ENCODE measurements at places on chromosomes 1 and 21.

- no peak for DNase-seq
Measured at GRCh38 chr1:9169601-9170137, 40.8 kb upstream of the GPR157 start.

- no peak for DNase-seq
Measured at GRCh38 chr1:101044259-101044658, 18.7 kb upstream of the DPH5 start.

- DNase-seq = no peak
Measured at GRCh38 chr21:19433623-19434022, 1030.0 kb upstream of the TMPRSS15 start.

GRCh38 chr21:14615359-14615974 is 69.4 kb upstream of the SAMSN1 start:
- no peak for DNase-seq

DNA sequence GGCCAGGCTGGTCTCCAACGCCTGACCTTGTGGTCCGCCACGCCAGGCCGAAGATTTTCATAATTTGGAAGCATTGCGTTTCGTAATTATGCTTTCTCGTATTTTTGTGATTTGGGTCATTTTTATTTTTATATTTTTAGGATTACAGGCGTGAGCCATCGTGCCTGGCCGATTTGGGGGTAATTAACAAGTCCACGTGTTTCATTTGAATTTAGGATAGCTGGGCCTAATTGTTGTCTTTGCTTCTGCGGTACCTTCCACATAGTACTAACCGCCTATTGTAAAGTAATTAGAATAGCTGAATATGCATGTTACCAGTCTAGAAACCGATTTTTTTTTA is 1.0 kb downstream of the RCC1 start:
- DNase-seq = no peak

DNA sequence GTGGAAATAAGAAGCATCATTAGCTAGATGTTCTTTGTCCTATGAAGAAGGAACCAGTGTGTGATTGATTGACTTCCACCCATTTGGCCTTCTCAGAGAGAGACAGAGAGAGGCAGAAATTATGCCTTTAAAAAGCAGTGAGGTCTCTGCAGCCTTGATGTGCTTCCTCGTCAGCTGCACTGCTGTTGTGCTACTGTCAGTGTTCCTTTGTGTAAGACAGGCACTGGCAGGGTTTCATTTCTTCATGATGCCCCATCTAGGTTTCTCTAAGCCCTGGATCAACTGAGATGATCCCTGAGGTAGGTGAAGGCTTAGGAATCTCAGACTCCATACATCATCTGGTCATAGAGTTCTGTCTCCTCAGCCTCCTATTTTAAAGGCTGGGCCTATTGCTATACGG is 34.9 kb downstream of the GPR3 start:
- DNase-seq = no peak

DNA sequence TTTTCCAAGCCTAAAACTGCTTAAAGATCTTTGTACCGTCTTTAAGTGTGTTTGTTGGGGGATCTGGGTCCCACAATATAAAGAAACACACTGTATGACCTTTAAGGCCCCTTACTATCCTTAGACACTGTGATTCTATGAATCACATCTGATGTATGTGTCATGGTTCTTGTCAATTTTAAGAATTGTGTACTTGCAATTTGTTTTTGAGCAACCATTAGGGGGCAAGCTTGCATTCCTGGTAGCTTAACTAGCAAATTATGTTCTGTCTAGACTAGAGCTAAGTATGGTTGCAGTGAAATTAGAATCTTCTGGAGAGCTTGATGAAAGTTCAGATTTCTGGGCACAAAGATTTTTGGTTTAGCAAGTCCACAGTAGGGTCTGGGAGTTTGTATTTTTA is 219.5 kb downstream of the TPR start:
- peak; percentile 81 for DNase-seq

DNA sequence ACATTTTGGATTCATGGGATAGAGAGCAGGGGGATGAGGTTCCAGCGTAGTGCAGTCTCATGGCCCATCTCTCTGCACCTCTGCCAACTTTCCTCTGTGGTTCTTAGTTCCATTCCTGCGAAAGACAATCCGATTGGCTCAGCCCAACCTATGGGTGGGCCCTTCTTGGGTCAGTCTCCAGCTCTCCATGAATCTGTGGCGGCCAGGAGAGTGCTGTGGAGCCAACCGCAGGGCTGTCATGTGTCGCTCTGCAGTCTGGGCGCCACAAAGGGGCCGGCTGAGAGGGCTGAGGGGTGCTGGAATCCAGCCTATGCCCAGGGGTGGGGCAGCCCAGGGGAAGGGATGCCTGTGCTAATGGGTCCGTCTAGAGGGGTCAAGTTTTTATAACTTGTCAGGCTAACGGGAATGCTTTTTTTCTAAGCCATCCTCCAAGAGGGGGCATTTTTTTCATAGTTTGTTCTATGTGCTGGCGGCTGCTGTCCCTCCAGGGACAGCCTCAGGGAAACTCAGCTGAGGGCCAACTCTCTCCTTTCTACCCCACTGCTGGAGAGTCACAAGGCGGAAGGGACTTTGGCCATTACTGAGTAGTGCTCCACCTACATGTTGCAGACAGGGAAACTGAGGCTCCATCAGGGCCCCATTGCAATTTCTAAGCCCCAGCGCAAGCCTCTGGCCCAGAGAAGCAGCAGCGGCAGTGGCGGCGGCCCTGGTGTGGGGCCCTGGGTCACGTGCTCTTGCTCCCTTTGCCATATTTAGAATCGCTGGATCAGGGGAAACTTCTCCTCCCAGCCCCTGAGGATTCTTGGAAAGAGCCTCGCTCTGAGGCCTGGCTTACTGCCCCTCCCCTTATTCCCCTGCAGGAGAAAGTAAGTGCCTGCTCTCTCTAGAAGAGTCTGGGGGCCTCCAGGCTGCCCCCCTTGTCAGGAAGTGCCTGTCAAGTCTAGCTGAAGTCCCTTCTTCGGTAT is 23.4 kb downstream of the KCNQ4 start:
- DNase-seq = no peak

DNA sequence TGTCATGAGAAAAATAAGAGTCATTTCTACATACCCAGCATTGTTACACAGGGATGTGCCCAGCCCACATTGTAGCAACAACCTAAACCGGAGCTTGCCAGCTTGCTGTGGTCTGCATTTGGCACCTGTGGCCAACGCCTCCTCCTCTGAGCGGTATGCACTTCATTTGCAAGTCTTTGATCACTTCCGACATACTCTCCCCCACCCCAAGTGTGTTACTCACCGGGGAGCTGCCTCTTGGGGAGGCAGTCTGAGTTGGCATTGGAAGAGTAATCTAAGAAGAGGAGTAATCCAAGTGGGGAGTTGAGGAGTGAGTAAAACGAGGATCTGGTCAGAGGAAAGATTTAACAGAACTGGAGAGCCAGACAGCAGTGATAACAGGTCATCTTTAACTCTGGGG is 3.8 kb downstream of the BCL9 start:
- DNase-seq = peak; percentile 68

DNA sequence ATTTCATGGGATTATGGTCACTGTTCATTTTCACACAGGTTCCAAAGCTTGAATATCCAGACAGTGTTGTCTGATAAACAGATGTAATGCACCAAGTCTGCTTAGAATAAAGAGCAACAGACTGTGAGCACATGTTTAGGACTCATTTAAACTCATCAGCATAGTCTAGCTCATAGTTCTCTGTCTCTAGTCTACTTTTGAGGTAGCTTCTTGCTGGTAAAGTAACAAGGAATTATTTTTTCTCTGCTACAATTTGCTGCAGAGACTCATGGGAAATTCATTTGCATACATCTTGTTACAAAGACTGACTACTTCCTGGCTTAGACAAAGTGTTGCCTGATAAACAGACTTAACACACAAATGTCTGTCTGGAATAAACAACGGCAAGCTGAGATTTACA is 187.2 kb downstream of the NFIA start:
- no peak for DNase-seq

DNA sequence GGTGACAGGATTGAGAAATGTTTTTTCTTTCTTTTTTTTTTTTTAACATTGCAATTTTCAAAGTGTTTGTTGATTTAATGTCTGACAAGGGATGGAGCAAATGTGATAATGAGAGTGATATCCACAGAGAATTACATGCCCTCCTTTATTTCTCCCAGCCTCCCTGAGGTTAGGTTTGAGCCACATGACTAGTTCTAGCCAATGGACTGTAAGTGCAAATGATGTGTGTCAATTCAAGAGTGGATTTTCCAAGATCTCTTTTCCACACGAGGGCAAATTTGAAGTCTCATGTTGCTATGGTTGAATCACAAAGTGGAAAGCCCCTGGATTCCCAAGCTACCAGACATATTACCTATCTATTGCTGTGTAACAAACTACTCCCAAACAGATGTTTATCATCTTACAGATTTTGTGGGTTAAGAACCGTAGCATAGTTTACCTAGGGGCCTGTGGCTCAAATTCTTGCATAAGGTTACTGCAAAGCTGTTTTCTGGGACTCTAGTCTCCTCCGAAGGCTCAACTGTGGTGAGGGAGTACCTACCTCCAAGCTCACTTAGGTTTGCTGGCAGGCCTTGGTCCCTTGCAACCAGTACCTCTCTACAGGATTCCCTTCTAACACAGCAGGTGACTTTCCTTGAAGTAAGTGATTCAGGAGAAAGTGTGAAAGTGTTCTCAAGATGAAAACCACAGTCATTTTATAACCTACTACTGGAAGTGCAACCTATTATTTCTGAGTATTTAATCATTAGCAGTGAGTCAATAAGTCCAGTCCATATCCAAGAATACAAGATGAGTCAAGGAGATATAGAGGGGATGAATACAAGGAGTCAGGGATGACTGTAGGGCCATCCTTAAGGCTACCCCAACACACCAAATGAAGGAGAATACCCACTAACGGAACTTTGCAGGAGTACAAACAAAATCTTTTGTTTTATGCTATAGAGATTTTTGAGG is 533.6 kb downstream of the PTPRC start:
- DNase-seq = no peak

- no peak for DNase-seq
Measured at GRCh38 chr1:48750109-48750508, 26.6 kb downstream of the BEND5 start.

- DNase-seq = no peak
Measured at GRCh38 chr1:38579056-38579455, 280.5 kb downstream of the RRAGC start.

DNA sequence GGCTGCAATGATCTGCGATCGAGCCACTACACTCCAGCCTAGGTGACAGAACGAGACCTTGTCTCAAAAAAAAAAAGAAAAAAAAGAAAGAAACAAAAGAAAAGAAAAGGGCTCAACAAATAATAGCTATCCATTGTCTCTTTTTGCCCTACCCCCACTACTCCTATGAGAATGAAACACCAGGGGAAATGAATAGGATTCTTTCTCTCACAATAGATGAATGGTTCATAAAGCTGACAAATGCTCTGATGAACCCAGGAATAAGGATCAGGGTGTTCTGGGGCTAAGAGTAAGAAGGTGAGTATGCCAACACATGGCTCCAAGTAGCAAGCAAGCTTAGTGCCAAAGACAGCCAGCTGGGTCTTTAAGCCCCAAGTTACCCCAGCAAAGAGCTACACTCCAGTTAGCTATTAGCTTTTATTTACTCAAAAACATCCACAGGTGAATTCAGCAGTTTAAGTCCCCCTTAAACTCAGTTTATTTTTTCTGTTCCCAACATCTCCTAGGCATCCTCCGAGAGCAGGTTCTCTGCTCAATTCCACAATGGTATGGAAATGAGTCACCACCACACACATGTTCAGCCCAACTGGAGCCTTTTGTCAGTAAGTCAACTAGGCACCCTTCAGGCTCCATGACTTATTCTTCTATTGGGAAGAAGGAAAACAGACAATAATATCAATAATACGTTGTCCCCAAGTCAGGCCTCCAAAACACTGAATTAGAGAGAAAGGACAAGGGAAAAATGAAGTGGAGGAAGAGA is 4.2 kb downstream of the ADORA3 start:
- no peak for DNase-seq

DNA sequence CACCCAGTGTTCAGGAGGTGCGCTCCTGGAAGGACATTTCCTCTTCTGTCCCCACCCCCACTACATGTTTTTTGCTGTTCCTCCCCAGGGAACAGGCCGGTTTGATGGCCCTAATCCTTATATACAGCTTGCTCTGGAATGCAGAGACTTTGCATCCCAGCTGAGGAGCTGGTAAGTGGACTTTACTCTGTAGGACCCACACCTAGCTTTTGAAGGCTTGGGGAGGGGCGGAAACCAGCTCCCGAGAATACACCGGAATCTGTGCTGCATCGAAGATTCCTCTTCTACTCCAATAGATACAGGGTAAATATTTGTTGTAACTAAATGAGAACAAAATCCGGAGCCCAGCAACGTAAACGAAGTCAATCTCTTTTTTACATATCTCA is 1.2 kb upstream of the CGN start:
- DNase-seq = no peak

DNA sequence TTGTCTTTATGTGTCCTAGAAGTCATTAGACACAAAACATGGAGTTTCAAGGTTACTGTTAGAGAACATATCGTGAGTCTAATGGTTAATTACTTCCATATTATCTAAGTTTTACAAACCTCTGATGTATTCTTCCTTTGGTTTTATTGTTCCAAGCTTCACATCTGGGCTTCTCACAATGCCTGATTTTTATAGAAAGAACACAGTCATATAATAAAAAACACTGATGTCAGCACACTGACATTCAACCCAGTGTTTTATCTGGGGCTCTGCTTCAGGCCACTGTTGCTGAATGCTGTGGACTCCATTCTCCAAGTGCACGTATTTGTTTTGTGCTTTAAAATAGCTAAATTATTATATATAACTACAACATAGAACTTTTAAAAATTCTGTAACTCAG is 232.9 kb downstream of the SMYD3 start:
- no peak for DNase-seq

DNA sequence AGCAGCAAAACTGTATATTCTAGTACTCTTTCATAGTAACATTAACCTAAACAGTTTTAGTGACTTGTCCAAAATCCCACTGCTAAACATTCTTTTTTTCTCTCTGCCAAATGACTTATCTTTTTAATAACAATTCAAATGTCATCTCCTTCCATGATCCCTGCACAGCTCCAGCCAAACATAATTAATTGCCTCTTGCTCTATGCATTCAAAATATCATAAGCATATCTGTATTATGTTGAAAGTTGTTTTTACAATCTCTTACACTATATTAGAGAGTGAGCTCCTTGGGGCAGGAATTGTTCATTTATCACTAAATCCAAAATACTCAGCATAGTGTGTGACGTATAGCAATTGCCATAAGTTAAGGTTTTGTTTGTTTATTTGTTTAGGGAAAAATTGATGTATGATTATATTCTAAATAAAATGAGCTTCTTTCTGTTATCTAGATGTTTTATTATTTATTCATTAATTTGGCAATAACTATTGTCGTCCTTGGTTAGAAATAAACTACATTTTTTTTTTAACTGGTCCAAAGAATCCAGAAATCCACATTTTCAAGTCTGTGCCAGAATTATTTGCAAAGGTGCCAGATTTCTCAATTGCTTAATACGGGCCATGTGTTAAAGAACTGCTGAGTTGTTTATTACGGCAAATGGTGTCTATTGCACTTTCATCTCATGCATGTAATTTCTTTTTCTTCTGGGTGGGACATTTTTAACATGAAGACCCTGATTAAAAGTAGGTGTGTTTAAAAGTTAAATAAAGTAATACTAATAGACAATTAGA is 577.2 kb upstream of the ZRANB2 start:
- peak; percentile 93 for DNase-seq

GRCh38 chr1:76006234-76006633 is 68.3 kb upstream of the ST6GALNAC3 start:
- DNase-seq = peak; percentile 60
